ENCODE measurements at places on chromosomes 5 and 9. TPM values are rescaled to one million over a fixed set of nuclear protein-coding genes. Genes with fewer than 3 reads are reported as not detected.

The TSSK1B gene
- not detected for total RNA-seq

The AMBP gene
- 6.1 TPM for total RNA-seq

The ARRDC1 gene
- 45.5 TPM for total RNA-seq

The GABBR2 gene
- 0.34 TPM for total RNA-seq

The ADRA1B gene
- total RNA-seq, result 19.1 TPM

Measured in A549 treated with ZK216348 at 1 μM for 4 hours (cell line).